WTC11 (cell line): ENCODE measurements at places on chromosomes 4 and X.

GRCh38 chr4:821631-822030 lies 4.3 kb downstream of the CPLX1 start:
- DNase-seq, result no peak

DNA sequence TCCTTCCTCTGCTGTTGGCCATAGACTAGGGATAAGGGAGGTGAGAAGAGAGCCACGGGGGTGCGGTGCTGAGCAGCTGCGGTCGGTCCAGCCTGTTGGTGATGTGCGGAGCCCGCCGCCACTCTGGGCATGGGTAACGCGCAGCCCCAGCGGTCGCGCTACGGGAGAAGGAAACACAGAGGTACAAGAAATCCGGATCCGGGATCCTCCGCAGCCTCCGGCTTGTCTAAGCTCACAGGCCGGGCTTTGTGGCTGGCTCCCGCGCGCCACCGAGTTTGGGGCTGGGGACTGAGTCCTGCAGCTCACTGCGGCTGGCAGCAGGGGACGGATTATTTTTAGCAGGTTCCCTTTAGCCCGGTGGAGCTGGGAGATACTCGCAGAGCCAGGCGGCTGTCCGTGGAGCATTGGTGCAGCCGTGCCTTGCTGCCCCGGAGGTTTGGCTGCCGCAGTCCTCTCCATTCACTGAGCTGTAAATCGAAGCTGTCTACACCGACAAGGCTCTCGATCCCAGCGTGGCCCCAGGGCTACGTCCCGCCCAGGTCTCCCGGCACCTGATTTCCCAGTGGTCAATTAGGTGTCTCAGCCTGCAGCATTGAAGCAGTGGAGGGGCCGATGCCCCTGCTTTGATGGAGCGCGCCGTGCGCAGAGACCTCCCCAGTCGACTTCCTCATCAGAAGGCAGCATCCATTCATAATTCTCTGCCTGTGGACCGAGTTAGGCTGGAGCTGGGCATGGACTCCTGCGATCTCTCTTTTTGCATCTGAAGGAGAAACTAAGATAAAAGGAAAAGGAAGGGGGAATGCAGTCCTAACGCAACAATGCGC lies 81.9 kb upstream of the SCML1 start:
- peak; percentile 27 for DNase-seq

- DNase-seq, result no peak
Measured at GRCh38 chr4:81465406-81466340, 6.0 kb downstream of the RASGEF1B start.

DNA sequence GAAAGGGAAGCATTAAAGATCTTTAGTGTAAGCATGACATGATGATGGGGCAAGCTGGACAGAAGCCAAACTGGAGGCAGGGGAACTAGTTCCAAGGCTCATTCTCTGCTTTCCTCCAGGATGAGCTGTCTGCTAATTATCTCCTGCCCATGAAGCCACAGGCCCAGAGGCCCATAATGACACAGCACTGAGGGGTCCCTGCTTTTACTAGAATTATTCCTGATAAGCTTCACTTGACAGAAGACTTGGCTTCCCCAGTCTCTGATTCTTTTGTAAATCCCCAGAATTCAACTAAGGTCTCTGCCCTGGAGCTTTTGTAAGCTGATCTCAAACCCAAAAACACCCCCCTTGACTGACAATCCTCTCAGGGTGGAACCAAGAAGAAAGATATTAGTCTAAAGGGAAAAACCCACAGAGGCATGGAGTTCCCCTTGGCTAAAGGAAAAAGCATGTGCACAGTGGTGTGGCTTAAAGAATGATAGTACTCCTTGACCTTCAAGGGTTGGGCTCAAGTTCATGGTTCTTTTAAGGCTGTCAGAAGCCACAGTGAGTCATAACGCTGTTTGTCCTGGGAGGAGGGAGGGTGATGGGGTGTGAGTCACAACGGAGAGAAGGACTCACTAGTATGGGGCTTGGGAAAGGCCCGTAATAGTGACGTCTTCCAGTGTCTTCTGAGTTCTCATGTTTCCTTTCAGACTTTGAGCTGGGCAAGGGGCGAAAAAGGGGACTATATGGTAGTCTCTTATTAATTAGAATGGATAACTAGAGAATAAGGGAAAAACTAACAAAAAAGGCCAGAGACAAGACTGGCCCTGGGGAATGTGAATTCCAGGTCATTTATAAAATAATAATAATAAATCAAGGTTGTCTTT lies 146.0 kb upstream of the CPEB2 start:
- DNase-seq, result no peak

GRCh38 chr4:53734584-53735353 lies 143.5 kb upstream of the LNX1 start:
- DNase-seq, result no peak

DNA sequence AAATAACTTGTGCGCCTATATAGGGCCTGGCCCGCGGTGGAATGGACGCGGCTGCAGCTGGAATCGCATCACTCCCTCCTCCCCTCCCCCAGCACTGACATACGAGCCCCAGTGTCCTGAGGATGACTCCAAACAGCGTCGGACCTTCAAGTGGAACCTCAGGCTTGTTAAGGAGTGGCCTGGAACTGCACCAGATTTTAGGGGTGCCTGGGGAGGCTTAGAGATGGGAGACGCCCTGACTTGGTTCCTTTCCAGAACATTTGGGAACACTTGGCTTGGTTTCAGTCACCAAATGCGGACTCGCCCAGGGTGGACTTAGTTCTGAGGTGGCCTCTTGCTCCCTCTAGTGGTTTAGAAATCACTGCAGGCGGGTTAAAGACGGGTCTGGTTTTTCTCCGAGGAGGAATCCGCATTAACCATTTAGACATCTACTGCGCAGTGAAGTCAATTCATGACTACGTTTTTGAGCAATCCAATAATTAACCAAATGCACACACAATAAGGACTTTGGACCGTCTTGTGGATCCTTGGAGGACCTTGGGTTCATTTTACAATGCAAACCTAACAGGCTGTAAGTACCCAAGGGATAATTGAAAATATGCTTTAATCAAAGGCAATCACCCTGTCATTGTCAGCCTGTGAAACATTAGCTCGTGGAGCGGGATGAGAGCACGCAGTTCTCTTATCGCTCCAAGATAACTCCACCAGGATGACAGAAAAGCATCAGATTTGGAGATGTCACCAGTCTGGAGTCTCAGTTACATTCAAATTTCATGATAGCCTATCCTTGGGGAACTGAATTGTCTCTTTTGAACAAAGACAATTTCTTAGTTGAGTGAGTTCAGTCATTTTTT lies 11.2 kb upstream of the PDGFRA start:
- peak; percentile 69 for DNase-seq

DNA sequence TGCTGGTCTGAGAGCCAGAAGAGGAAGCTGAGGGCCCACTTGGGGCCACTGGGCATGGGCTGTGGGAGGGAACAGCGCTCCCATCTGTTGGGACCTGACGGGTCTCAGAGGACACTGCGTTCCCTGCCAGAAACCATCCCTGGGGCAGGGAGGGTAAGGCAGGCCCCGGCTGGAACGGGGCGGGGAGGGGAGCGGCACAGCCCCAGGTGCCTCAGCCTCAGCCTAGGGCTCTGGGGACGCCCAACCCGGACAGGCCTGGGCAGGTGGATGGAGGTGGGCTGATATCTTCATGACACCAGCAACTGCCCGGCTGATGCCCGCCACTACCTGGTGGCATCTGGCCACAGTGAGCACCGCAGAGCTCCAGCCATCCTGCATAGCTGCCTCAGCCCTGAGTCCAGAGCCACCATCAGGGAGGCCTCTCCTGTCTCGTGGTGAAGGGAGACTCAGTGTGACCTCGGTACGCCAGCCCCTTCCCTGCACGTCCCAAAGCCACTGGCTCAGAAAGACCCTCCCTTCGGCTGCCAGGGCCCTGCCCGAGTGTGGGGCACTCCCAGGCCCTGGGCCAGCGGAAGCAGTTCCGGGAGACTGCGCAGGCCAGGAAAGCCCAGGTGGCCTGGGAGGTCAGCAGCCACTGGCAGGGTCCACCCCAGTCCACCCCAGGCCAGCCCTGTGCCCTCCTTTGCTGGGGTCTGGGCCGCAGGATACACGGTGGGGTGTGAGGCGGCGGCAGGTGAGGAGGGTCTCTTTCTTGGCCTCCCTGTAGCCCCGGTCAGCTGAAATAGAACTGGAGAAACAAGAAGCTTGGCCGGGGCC lies 34.6 kb upstream of the FGFR3 start:
- DNase-seq, result no peak

GRCh38 chrX:41561045-41561444 lies 113.9 kb downstream of the NYX start:
- DNase-seq, result no peak

DNA sequence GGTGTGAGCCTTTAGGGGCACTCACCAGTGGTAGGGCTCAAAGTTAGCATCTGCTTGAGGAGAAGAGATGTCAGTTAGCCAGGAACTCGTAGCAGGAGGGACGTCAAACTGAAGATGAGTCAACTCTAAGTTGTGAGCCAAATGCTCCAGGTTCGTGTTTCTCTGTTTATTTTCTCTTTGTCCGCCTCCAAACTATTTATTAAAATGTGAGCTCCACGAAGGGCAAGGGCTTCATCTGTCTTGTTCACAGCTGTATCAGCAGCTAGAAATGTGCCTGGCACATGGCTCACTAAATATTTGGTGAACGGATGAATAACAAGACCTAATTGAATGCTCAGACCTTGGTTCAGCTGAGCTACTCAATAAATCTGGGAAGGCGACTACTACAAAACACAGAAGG lies 248.9 kb downstream of the BCOR start:
- DNase-seq, result no peak

GRCh38 chr4:153514001-153514526 lies 47.9 kb downstream of the TMEM131L start:
- no peak for DNase-seq

- DNase-seq, result no peak
Measured at GRCh38 chrX:105697984-105698781, 124.2 kb upstream of the NRK start.

GRCh38 chr4:16887887-16888286 lies 10.6 kb downstream of the LDB2 start:
- no peak for DNase-seq
